Peyer's patch (tissue), 4 donors: ENCODE measurements at places on chromosomes 11 and 22.

DNA sequence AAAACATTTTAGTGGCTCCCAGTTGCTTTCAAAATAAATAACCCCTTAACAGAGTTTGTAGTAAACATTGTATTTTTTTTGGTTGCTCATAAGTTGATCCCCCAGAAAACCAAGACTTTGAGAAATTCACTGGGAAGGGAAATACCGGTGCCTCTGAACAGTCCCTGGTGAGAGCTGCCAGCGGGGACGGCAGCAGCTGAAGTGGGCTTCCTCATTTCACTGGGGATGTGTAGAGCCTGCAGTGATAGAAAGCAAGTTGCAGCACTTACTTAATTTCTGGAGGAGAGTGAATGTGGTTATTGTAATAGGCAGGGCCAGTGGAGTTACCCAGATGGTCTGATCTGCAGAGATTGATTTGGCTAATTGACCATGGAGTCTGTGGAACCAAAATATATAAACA, 18.6 kb upstream of the MCHR1 start:
- no peaks in the 10 kb centered on the region for H3K36me3 ChIP-seq
- H3K27ac ChIP-seq, result no peak overlapping the region
- no peaks in the 10 kb centered on the region for H3K27me3 ChIP-seq
- H3K4me3 ChIP-seq, result no peak overlapping the region

DNA sequence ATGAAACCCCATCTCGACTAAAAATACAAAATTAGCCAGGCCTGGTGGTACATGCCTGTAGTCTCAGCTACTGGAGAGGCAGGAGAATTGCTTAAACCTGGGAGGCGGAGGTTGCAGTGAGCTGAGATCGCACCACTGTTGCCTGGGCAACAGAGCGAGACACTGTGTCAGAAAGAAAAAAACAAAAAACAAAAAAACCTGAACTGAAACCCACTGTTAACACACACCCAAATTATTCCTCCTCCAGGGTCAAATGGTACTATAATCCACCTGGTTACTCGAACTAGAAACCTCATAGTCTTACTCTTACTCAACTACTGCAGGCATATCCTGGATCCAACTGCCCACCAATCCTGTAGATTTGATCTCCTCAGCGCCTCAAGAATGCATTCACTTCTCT, 35.5 kb downstream of the USP28 start:
- H3K4me1 ChIP-seq, result no peaks in the 10 kb centered on the region
- no peaks in the 10 kb centered on the region for H3K27me3 ChIP-seq
- peak; percentile 55 for DNase-seq
- H3K27ac ChIP-seq, result no peak overlapping the region

DNA sequence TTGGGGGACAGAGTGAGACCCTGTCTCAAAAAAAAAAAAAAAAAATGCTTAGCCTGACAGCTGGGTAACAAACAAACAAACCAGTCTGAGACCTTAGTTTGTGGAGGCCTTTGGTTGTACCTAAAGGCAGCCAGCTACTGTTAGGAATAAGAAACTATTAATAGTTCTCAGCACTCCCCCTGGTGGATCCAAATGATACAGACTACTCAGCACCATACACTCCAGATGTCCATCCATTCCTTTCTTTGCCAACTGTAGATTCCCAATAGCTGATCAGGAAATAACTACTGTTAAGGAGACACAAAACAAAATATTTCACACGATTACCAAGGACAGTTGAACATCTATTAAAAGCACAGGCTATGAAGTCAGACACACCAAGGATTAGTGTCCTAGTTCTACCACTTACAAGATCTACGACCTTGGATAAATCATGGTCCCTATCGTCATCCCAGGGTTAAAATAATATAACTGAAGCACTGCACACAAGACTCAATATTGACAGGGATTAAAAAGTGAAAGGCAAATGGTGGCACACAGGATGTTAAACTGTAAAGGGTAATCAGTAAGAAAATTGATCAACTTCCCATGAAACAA, 17.2 kb downstream of the CLDN25 start:
- H3K4me3 ChIP-seq, result no peak overlapping the region
- DNase-seq, result no peak
- no peaks in the 10 kb centered on the region for H3K36me3 ChIP-seq
- no peaks in the 10 kb centered on the region for H3K4me1 ChIP-seq
- no peaks in the 10 kb centered on the region for H3K27me3 ChIP-seq

- H3K36me3 ChIP-seq, result no peaks in the 10 kb centered on the region
- no peaks in the 10 kb centered on the region for H3K27me3 ChIP-seq
- peak overlapping the region; percentile 83 for H3K27ac ChIP-seq
- no peak for DNase-seq
- peaks cover 13% of the 10 kb centered on the region for H3K4me1 ChIP-seq
Measured at GRCh38 chr22:27802346-27803073, 954 bp upstream of the MN1 start.

DNA sequence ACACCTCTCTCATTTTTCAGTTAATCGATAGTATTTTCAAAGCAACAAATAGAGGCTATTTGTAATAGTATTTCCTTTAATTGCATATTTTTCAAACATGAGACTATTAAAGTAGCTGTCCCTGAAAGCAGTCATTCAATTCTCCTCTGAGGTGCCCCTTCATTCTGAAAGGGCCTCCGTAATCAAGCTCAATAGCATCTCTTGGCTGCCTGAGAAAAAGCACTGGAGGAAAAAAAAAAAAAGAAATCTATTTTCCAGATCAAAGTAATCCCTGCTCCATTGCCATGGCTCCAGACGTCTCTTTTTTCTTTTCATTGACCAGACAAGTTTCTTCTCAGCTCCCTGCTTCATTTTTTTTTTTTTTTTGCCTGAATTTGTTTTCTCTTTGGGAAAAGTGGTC, 154.5 kb upstream of the BLID start:
- no peaks in the 10 kb centered on the region for H3K27me3 ChIP-seq
- H3K36me3 ChIP-seq, result no peaks in the 10 kb centered on the region
- H3K27ac ChIP-seq, result no peak overlapping the region
- H3K4me1 ChIP-seq, result no peaks in the 10 kb centered on the region
- H3K4me3 ChIP-seq, result no peak overlapping the region

DNA sequence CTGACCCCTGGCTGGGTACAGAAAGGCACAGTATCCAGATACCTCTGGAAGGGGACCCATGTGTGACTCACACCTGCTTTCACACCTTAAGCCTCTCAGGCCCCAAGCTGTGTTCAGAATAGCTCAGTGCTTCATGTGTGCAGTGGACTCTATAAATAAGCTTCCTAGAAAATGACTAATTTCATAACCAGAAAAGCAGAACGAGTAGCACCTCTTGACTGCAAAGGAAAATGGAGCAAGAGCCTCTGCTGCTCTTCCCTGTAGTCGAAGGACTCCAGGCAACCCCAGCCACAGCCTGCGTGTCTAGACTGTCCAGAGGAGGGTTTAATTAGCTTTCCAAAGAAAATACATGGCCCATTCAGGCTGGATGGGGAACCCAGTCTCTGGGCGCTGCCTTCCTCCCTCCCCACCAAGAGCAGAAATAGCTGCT, 23.1 kb downstream of the PTPN5 start:
- no peaks in the 10 kb centered on the region for H3K36me3 ChIP-seq
- no peak overlapping the region for H3K27ac ChIP-seq
- no peak for DNase-seq
- no peaks in the 10 kb centered on the region for H3K27me3 ChIP-seq
- H3K4me1 ChIP-seq, result no peaks in the 10 kb centered on the region

GRCh38 chr11:17014321-17014832, at the start of gene PLEKHA7:
Gene PLEKHA7, minus strand, starts transcription at chr11:17014414. Its CDS starts 13 bp downstream, at chr11:17014401.
- no peaks in the 10 kb centered on the region for H3K27me3 ChIP-seq
- H3K36me3 ChIP-seq, result no peaks in the 10 kb centered on the region
- H3K4me1 ChIP-seq, result peaks cover 5% of the 10 kb centered on the region
- H3K4me3 ChIP-seq, result peak within 1 kb of the TSS; percentile 95

GRCh38 chr11:68036717-68037239, 2.0 kb upstream of the TCIRG1 start:
- H3K27ac ChIP-seq, result peak overlapping the region; percentile 93
- peaks cover 6% of the 10 kb centered on the region for H3K4me1 ChIP-seq
- DNase-seq, result no peak
- H3K36me3 ChIP-seq, result peaks cover 22% of the 10 kb centered on the region
- no peaks in the 10 kb centered on the region for H3K27me3 ChIP-seq

- H3K4me3 ChIP-seq, result no peak overlapping the region
- H3K27ac ChIP-seq, result no peak overlapping the region
- H3K36me3 ChIP-seq, result no peaks in the 10 kb centered on the region
- no peaks in the 10 kb centered on the region for H3K4me1 ChIP-seq
- DNase-seq, result no peak
- no peaks in the 10 kb centered on the region for H3K27me3 ChIP-seq
Measured at GRCh38 chr11:33545931-33546330, 154.7 kb downstream of the C11orf91 start.

DNA sequence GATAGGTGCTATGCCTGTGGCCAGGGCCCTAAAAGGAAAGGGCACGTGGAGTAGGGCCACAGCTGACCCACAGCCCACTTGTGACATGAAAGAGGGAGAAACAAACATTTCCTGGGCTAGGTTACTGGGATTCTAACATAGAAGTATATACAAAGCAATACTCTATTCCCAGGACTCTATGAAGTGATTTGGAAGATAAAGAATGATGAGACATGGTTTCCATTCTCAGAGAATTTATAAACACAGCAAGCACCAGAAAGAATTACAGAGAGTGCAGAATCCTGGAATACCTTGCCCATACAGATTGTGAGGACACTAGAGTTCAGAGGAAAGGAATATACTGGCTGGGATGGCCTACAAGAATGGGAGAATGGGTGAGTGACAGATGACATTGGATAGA, 86.4 kb downstream of the KIRREL3 start:
- no peak for DNase-seq
- H3K27ac ChIP-seq, result no peak overlapping the region
- H3K27me3 ChIP-seq, result no peaks in the 10 kb centered on the region
- no peaks in the 10 kb centered on the region for H3K4me1 ChIP-seq
- H3K4me3 ChIP-seq, result no peak overlapping the region

DNA sequence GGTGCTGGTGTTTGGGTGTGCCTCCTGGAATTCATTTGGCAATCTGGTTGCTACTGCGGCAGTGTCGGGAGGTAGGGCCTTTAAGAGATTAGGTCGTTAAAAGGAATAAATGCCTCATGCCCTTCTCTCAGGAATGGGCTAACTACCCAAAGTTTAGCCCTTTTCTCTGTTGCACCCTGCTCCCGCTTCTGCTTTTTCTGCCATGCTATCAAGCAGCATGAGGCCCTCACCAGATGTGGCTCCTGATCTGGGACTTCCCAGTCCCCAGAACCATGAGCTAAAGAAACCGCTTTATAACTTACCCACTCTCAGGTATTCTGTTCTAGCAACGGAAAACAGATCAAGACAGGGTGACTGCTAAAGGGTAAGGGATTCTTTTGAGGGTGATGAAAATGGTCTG, 6.3 kb downstream of the EIF3D start:
- no peaks in the 10 kb centered on the region for H3K36me3 ChIP-seq
- peaks cover 2% of the 10 kb centered on the region for H3K4me1 ChIP-seq
- no peak for DNase-seq
- no peak overlapping the region for H3K4me3 ChIP-seq
- no peak overlapping the region for H3K27ac ChIP-seq

DNA sequence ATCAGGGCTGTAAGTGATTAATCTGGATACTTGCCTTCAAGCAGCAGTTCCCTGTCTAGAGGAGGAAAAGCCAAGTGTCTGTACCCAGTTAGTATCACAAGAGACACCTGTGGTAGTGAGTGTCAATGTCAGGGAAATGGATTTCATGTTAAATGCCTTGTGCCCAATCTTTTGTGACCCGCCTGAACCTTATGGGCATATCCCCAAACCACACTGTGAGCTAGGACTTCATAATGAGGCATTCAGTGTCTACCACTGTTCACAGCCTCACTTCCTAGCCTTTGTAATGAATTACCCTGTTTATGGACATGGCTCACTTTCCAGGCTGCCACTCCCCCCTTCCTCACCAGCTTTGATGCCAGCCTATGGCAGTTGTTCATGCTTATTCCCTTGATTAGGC, 125.1 kb downstream of the TRIM44 start:
- H3K36me3 ChIP-seq, result no peaks in the 10 kb centered on the region
- H3K4me3 ChIP-seq, result no peak overlapping the region
- no peak overlapping the region for H3K27ac ChIP-seq
- no peaks in the 10 kb centered on the region for H3K27me3 ChIP-seq
- no peaks in the 10 kb centered on the region for H3K4me1 ChIP-seq

DNA sequence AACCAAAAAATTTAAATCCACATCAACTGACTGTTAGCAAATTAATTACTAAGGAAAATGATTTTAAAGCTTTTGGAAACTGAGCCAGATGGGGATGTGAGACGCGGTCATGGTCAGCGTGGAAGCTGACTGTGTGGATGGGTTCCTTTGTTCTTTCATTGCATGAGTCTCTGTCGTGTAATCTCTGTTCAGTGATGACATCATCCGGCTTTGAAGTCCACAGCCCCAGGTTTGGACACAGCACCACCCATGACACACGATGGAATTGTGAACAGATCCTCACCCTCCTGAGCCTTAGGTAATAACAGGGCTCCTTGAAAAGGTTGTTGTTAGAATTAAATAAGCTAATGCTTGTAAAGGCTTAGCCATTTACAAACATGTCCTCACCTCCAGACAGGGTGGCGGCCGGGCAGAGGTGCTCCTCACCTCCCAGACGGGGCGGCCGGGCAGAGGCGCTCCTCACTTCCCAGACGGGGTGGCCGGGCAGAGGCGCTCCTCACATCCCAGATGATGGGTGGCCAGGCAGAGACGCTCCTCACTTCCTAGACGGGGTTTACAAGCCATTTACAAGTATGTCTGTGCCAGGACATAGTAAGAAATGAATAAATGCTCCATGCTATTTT, 677.3 kb downstream of the TBC1D22A start:
- H3K4me3 ChIP-seq, result no peak overlapping the region
- H3K36me3 ChIP-seq, result no peaks in the 10 kb centered on the region
- no peak for DNase-seq
- H3K27me3 ChIP-seq, result no peaks in the 10 kb centered on the region
- H3K4me1 ChIP-seq, result no peaks in the 10 kb centered on the region

DNA sequence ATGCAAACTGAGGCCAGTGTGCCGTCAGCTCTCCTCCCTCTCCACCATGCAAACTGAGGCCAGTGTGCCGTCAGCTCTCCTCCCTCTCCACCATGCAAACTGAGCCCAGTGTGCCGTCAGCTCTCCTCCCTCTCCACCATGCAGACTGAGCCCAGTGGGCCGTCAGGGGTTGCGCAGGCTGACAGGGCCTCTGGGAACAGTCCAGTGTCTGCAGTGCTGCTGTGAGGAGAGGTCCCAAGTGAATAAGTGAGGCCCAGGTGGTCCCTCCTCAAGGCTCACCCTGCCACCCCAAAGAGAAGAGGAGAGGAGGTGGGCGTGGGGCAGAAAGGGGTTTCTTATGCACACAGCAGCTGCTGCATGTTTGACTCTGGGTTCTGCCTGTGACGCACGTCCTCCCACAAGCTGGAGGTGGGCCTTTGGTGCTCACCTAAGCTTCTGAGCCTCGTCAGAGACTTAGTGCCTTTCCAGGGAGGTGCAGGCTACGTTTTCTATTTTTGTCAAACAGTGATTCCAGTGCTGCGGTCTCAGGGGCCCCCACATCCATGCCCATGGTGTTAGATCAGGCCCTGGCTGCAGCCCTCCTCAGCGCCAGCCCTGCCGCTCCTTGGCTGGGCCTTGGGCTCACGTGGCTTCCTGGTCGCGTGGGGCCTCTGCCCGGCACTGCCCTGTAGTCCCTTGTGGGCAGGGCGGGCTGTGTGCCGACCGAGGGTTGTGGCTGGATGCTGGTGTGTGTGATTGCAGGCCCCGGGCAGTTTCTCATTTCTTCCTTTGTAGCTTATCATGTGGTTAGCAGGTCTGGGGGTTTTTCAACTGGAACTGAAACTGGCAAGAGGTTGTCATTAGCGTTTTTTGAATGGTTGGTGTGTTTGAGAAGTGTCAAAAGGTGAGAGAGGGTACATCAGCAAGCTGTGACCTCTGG, 7.1 kb downstream of the TPCN2 start:
- peaks cover 10% of the 10 kb centered on the region for H3K4me1 ChIP-seq
- H3K27ac ChIP-seq, result peak overlapping the region; percentile 47
- H3K4me3 ChIP-seq, result peak overlapping the region; percentile 1
- peak; percentile 88 for DNase-seq
